ENCODE measurements at places on chromosomes 7 and 10. TPM values are rescaled to one million over a fixed set of nuclear protein-coding genes. Genes with fewer than 3 reads are reported as not detected.

The SPDYE6 gene
- total RNA-seq: not detected

The IRF5 gene
- 7.1 TPM for total RNA-seq

- DNase-seq: no peak
These were observed 94.3 kb upstream of the FRMD4A start for GRCh38 chr10:14425034-14425433.

GRCh38 chr10:127947211-127947610 is 40.3 kb downstream of the PTPRE start:
- no peak for DNase-seq

DNA sequence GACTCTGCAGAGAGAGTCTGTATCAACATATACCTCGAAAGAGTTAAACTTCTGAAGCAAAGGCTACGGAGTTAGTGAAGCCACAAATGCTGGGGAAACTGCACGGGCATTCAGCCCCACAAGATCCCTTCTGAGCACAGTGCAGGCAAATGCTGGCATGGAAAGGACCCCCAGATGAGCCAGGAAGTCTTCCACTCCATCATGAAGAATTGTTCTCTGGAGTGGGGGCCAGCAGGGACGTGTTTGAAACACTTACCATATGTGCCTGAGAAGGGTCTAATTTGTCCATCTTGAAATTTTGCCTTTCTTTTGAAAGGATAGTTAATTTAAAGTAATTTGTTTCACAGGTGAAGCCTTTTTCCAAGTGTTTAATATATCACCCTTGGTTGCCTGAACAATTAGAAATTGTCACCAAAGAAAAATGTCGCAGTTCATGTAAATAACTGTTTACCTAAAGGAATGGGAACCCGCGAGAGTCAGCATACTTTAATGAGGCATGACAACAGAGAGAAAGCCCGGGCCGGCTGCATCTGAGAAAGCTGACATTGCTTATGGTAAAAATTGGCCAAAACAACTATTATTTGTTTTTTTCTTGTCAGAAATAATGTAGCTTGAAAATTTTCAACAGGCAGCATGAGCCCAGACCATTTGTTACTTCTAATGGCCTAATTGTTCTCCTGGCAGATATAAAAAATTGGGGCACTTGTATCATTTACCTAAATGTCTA is 287.6 kb upstream of the MGMT start:
- no peak for DNase-seq

DNA sequence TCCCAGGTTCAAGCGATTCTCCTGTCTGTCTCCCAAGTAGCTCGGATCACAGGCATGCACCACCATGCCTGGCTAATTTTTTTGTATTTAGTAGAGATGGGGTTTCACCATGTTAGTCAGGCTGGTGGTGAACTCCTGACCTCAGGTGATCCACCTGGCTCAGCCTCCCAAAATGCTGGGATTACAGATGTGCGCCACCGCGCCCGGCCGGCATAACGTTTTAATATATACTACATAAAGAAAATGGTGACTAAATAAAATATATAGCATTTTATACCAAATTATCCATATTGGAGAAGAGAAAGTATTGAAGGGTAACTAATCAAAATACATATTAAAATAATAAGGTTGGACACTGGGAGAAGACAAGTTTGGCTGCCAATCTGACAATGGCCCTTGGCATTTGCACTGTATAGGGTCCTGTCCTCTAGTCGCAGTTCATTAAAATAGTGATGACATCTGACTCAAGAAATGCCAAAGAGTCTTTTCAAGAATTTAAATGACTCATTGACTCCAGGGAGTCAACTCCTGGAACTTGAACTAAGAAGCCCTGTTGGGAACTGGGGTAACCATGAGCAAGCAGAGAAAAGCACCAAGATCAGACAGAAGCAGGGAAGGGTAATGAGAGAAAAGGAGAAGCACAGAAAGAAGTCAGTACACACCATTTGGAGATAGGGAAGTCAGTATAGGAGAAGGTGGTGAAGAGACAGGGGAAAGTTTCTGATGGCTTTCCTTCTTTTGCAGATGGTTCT is 91.1 kb downstream of the CH25H start:
- DNase-seq: no peak

GRCh38 chr7:84633-85020 is 107.7 kb upstream of the FAM20C start:
- no peak for DNase-seq

- no peak for DNase-seq
These were observed 69.1 kb downstream of the ICA1 start for GRCh38 chr7:8192897-8193296.

- no peak for DNase-seq
These were observed 11.8 kb downstream of the MET start for GRCh38 chr7:116683786-116684185.

DNA sequence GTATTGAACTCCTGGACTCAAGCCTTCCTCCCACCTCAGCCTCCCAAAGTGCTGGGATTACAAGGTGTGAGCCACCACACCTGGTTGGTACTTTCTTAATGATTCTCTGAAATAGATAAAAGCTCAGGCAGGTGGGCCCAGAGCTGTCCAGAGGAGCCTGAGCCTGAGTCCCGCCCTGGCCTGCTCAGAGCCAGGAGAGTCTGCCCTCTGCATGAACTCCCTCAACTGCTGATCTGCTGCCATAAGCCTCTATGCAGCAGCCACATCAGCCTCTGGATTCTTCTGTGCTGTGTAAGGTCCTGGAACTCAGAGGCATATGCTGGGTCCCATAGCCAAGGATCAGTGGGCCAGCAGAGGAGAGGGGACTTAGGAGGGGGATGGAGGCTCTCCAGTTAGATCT is 23.1 kb upstream of the DDIT4 start:
- DNase-seq: no peak

DNA sequence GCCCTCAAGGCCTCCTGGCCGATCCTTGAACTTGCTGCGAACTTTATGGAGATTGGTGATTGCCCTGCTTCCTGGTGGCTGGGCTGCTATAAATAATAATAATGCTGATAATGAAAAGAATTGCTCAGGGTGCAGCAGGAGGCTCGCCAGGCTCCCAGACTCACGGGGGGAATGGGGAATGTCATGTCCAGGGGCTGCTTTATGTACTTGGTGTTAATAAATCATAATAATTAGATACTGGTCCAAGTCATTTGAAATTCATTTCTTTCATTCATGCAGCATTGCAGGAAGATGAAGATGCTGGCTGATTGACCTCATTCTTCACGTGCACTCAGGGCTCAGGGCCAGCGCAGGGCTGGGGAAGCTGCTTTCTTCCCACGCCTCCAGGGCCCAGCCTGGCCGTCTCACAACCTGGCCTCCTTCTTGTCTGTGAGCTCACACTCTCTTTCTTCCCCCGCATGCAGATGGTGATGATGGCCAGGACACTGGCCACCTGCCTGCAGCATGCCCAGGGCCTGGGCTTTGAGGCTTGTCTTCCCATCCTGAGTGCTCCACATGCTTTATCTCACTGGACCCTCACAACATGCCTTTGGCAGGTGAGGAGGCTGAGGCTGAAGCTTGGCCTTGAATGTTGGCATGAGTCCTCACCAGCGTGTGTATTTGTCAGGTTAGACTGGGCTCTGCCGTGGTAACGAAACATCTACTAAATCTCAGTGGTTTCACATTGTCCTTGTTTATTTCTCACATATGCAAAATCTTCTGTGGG is 138.4 kb upstream of the TNS3 start:
- DNase-seq: no peak
